Skin of body (tissue), 3 donors: ENCODE measurements at places on chromosomes 7 and 10. TPM values are rescaled to one million over a fixed set of nuclear protein-coding genes. Genes with fewer than 3 reads are reported as not detected.

CARD11 gene
- total RNA-seq: 0.59 TPM

DKK1 gene
- 5.0 TPM for total RNA-seq

MBLAC1 gene
- total RNA-seq: 1.1 TPM

LEP gene
- 0.59 TPM for total RNA-seq

ENTPD1 gene
- total RNA-seq: 26.0 TPM

TLX1 gene
- not detected for total RNA-seq

OR2A42 gene
- 0.10 TPM for total RNA-seq
